ENCODE measurements at places on chromosomes 16 and 17.

GRCh38 chr17:71302721-71303549, 817.9 kb upstream of the SOX9 start:
- no peak for DNase-seq

- no peak for DNase-seq
These were observed 18.0 kb downstream of the B9D1 start for GRCh38 chr17:19344311-19345066.

DNA sequence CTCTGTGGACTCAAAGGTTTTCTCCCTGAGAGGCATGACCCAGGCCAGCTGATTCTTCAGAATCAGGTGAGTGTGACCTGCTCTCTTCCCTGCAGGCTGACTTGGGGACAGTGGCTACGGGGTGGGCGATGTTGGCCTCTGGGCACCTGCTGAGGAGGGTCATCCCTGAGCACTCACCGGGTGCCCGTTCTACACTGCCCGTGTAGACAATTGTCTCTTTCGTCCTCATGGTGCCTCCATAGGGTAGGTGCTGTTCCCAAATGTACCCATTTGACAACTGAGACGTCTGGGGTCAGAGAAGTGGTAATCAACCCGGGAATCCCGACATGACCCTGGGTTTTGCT, 74.8 kb downstream of the GOSR1 start:
- no peak for DNase-seq

DNA sequence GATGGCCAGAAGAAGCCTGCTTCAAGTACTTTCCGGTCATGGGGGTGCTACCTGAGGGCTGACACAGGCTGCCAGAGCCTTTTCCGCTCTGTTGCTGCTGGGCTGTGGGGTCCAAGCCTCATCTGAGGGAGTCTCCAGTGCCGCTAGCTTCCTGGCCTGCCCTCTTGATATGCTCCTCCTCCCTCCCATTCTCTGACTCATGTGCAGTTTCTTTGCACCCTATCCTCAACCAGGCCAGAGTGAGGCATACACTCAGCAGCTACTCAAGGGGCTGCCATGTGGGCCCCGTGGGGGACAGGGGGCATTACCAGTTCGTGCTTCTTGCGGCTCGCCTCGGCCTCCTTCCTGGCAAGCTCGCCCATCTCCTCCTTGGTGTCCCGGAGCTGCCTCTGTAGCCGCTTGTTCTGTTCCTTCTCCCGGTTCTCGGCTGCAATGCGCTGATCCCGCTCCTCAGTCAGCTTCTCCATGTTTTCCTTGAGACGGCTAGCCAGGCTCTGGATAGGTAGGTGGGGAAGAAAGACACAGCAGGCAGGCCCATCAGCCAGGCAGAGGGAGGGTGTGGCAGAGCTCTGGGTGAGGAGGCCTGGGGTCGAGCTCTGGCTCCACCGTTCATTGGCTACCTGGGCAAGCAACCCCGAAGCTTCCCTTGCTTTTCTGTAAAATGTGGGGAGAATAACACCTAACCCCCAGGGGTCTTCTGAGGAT, 43.8 kb downstream of the PIPOX start:
- DNase-seq: no peak

DNA sequence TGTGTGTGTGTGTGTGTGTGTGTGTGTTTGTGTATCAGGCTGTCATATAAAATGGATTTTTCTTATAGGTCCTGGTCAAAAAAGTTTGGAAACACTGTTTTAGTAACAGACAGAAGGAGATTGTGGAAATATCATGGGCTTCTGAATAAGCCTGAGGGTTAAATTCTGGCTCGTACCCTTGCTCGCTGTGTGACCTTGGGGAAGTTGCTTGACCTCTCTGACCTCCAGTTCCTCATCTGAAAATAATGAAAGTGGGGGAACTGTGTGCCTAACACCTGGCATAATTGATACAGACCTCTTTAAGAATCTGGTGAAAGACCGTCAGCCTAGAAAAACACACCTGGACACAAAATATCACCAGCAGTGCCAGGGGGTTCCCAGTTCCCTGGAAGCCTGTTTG, 25.6 kb upstream of the PIK3R6 start:
- no peak for DNase-seq

DNA sequence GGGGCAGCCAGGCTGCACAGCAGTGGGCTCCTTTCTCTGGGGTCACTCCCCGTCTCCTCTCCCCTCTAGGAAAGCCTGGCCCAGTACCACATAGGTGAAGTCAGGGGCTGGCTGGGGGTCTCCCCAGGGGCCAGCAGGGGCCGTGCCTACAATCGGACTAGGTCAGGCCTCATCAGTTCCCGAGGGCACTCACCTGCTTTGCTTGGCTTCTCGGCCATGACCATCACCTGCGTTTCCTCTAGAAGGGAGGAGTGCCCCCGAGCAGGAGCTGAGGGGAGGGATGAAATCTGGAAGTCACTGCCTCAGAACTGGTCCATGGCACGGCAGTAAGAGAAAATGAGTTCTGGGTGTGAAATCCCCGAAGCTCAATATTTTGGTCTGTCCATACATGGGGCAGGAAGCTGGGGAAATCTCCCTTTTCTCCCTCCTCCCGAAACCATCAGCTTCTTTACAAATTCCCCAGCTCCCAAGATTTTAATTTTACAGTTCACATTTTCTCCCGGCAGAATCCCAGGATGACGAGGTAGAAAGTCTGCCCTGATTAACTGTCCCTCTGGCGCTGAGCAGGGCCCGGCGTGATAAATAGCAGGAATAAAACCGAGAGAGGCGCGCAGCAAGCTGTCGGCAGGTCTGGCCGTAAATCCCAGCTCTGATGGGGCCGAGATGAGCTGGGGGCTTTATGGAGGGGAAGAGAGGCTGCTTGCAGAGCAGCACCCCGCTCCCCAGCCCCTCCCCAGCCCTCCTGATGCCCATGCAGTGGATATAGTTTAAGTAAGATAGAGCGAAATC, 172.1 kb downstream of the RBFOX3 start:
- no peak for DNase-seq

- no peak for DNase-seq
These were observed 13.6 kb downstream of the MRM1 start for GRCh38 chr17:36614933-36615332.

DNA sequence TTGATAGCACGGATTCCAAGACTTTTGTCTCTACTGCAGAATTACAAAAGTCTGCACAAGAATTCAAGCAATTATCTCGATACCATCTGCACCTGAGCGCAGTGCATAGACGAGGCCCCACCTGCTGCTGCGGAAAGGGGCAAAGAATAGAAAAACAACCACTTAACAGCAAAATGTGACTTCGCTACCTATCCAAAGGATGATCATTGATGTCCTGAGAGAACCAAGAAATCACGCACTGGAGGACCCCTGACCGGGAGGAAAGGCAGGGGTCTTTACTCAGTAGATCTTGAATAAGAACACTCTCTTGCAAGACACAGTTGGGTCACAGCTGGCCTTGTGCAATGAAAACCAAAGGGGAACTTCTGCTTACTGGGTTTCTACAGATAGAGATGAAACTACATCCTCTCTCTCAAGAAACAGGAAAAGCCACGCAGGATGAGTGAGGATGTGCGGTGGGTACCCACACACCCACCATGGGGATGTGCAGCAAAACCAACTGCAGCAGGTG, 147.4 kb upstream of the RPH3AL start:
- no peak for DNase-seq

- no peak for DNase-seq
These were observed 15.1 kb downstream of the ZC3H18 start for GRCh38 chr16:88585269-88585668.

DNA sequence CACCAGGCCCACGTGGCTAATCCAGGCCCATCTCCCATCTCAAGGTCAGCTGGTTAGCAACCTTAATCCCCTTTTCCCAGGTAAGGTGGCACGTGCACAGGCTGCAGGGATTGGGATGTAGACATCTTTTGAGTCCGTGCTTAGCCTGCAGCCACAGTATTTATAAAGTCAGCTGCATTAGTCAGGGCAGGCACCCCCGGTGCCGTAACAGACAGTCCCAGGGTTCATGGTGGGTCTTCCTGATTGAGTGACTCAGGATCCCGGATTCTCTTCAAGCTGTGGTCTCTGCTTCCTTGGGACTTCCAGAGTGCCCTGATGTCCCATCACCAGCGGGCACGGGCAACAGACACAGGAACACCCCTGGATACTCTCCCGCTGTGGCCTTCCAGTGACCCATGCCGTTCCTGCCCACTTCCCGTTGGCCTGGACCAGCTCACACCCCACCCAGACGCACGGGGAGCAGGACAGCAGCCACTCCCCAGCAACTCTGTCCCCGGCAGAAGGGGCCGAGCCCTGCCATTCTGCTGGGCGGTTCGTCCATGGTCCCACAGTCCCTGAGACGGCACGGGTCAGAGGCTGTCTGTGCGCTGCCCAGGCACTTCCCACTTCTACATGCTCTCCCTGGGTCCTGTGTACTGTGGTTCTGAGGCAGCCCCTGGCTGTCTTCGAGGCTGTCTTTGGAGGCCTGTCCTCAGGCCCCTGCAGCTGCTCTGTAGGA, 248.6 kb upstream of the GSE1 start:
- no peak for DNase-seq

DNA sequence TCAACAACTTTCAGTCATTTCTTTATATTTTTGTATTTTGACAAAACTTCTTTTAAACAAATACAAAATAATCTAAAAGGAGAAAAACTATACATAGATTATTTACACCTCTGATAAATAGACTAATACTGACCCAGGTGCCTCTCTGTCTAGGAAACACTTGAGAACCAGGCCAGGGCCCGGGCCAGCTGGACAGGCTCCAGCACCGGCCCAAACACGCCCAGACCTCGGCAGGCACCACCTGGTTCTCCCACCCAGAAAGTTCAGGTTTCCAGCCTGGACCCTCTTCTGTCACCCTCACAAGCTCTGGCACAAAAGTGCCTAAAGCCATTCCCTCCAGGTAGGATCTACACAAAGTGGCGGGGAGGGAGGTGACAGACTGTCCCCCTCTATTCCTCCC, 97.0 kb upstream of the DNAH17 start:
- DNase-seq: no peak

GRCh38 chr17:37761059-37761458, 16.2 kb upstream of the HNF1B start:
- no peak for DNase-seq

- no peak for DNase-seq
These were observed 167.1 kb downstream of the BANP start for GRCh38 chr16:88118376-88118775.

GRCh38 chr16:88804552-88805339, 1.2 kb downstream of the CDT1 start:
- DNase-seq: no peak

DNA sequence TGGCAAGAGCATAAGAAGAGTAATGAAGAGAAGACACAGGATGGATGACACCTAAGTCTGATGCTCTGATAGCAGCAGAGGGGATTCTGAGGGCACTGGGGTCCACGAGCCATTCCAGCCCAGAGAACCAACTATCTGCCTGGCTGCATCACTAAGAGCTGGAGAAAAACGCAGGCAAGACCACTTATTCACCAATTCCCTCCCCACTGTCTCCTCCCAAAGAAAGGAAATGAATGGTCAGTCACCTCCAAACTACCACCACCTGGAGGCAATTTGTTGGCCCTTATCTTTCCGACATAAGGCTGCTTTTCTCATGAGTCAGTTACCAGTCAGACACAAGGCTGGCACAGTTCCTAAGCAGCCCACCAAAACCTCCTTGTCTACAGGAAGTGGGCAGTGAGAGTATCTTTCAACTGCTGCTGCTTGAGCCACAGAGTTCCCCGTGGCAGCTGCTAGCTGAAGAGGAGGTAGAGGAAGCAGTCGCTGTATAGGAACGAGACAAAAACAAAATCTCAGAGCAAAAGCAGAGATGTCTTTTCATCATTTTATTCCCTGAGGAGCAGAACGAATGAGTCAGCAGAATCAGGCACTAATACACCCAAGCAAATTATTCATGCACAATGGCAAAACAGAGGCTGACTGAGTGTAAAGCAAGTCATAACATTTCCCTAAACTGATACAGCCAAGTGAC, 111.1 kb downstream of the SMG6 start:
- DNase-seq: peak; percentile 48

- peak; percentile 80 for DNase-seq
These were observed at the start of gene RPAIN for GRCh38 chr17:5419959-5420653. Gene RPAIN (plus strand): TSS chr17:5420182. CDS start chr17:5420211, 29 bp downstream.

GRCh38 chr17:4949321-4950074, 1.2 kb upstream of the PFN1 start:
- peak; percentile 75 for DNase-seq

GRCh38 chr16:71364133-71364681, 5.7 kb downstream of the CALB2 start:
- no peak for DNase-seq

DNA sequence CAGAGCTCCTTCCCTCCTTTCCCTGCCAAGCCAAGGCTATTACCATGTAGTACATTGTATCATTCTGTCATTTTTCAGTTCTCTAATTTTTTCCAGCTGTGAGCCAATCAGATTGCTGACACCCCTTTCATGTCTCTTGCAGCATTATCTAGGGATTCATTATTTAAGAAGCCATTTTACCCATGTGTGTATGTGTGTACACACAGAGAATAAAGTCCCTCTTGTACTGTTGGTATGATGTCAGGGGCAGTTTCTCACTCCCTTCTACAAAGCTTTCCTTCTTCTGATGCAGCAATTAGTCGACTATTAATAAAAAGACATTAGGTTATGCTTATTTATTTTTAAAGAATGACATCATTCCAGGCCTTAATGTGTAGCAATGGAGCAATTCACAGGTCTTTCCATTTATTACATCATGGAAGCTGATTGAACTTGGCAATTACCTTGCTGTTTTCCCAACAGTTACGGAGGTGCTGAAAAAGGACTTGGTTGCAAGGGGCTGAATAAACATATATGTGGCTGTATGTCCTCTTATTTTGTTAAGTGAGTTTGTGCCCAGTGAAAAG, 159.4 kb upstream of the HS3ST3A1 start:
- DNase-seq: no peak

- DNase-seq: no peak
These were observed 143.7 kb upstream of the MPHOSPH6 start for GRCh38 chr16:82313754-82314153.

DNA sequence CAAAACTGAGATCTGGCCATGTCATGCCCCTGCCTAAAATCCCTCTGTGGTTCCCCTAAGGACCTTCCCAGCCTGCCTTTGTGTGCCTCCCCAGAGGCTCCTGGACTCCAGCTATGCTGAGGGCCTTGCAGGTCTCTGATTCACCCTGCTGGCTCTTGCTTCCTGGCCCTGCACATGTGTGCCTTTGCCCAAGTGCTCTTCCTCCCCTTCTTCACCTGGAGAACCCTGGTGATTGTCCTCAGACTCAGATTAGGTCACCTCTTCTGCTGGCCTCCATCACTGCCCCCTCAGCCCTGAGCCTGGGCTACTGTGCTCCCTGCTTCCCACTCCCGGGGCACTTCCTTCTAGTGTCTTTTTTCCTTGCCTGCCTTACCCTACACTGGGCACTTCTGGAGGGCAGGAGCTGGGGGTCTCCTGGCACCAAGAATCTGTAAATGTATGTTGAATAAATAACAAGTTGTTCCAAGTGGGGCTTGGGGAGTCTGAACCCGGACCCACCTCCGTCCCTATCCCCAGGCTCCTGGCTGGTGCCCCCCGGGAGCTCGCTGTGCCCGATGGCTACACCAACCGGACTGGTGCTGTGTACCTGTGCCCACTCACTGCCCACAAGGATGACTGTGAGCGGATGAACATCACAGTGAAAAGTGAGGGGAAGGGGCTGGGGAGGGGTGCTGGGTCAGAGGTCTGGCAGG, 7.8 kb downstream of the ITGA3 start:
- no peak for DNase-seq

- DNase-seq: peak; percentile 40
These were observed at the start of gene SLC46A1 for GRCh38 chr17:28405632-28406472. Gene SLC46A1 (minus strand): TSS chr17:28406212. CDS start chr17:28406114, 98 bp downstream.
